Stimulated activated CD4-positive, alpha-beta T cell treated with anti-CD3 and anti-CD28 coated beads, Interleukin-4, amount 100 ng/mL, for 4 hours (primary cell): ENCODE measurements at places on chromosomes 12 and 14.

GRCh38 chr12:18476861-18477260, 215.5 kb downstream of the PIK3C2G start:
- DNase-seq: no peak

- DNase-seq: no peak
Measured at GRCh38 chr12:69929125-69929524, 104.1 kb downstream of the MYRFL start.

- no peak for DNase-seq
Measured at GRCh38 chr12:6337958-6338433, 3.9 kb downstream of the TNFRSF1A start.

DNA sequence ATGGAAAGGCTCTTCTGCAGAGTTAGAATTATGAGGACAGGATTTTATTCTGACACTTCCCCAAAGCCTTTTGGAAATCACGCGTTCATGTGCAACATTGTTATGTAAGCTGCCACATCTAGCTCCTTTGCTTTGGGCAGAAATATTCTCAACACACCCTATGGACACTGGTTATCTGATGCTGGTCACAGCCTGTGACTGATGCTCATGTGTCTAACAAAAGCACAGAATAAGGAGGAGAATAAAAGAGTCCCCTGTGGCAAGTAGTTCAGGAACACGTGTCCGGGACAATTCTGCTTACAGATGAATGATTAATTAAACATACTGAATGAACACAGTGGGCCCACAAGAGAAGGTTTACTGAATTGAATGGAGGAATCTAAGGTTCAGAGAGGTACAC, 22.1 kb downstream of the FOXN3 start:
- DNase-seq: no peak

- no peak for DNase-seq
Measured at GRCh38 chr14:72942934-72943333, 16.7 kb downstream of the DCAF4 start.

DNA sequence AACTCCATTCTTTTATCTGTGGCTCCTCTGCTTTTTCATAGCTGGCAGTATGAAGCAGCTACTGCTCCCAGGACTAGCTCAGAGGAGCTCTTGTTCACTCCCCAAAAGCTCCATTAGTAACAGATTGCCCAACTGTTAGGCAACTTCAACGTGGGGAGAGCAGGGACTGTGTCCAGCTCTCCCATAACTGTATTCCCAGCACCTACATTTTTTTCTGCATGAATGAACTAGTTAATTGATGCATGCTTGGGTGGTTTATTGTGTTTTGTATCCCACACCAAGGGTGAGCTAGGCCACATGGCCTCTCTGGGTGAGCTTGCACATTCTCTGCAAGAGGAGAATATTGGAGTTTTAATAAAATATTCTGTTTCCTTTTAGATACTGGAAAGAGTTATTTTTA, 15.2 kb downstream of the STON2 start:
- no peak for DNase-seq
